Renal cortex interstitium (tissue), 15 donors: ENCODE measurements at places on chromosomes 5 and 9. TPM values are rescaled to one million over a fixed set of nuclear protein-coding genes. Genes with fewer than 3 reads are reported as not detected.

- DNase-seq = no peak
Measured at GRCh38 chr9:109017061-109017460, 3.8 kb upstream of the CTNNAL1 start.

DNA sequence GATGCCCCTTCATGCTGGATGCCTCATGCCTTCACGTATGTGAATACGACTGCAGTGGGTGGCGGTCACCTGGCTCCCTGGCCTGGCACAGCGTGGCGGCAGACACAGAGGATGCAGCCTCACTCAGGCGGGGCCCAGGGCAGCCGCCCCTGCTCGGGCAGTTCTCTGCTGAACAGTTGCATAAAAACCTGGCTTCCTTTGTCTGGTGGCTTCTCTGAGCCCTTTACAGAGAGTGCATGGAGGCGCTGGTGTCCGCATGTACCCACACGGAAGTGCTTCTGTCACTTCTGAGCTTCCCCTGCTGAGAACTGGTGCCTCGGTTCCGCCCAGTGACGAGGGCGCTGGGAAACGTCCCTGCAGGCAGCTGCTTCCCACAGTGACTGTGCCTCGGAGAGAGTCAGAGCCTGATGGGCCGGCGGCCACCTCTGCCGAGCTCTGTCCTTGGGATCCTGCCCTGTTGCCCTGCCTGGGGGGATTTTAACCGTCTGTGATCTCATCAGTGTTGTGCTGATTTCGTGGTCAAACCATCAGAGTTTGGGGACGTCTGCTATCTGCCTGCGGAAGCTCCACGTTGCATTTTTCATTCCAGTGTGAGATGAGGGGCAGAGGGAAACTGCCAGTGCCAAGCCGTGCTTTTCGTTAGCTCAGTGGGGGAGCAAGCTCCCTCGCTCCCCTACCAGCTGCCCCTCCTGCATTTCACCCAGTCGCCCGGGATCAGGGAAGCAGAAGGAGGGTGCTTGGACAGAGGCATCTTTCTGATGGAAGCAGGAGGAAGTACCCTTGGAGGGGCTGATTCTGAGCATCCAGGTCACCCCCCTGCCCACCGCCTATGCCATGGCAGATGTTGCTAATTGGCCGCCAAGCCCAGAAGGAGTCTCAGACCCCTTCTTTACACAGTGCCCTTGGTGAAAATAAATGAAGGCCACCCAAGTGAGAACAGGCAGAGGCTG, 153.0 kb upstream of the COL5A1 start:
- DNase-seq = no peak

DNA sequence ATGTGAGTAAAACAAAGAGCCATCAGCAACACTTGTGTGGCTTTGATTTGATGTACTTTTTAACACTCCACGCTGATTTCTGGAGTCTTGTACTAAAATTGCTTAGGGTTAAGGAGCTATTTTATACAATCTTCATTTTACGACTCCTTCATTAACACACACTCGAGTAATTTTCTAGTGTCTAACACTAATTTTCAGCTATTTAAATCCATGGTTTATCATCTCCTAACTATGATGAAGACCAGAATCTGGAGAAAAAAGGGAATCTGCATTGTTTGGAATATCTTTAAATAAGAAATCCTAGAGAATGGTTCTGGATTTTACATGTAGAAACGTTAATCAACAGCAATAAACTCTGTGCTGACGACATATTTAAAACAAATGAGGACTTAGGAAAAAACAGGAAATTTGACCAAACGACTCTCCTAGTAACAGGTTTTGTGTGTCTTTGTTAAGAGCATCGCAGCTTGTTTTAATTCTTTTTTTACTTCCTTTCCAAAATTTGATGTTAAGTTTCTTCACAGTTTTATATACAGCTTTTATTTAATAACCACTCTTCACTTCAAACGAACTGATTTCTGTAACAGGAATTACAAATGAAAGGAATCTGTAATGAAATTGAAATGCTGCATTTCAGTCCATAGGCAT, 138.5 kb downstream of the AOPEP start:
- DNase-seq = no peak

The SLC6A7 gene
- polyA plus RNA-seq = 0.11 TPM

The RANBP17 gene
- 16.2 TPM for polyA plus RNA-seq

The ITGA2 gene
- 26.1 TPM for polyA plus RNA-seq

The GRXCR2 gene
- polyA plus RNA-seq = not detected
